ENCODE measurements at places on chromosomes 3 and 15.

- DNase-seq = no peak
These were observed 50.5 kb upstream of the PLCL2 start for GRCh38 chr3:16834214-16834613.

GRCh38 chr3:131147534-131147933 is 120.9 kb downstream of the NEK11 start:
- DNase-seq = no peak

DNA sequence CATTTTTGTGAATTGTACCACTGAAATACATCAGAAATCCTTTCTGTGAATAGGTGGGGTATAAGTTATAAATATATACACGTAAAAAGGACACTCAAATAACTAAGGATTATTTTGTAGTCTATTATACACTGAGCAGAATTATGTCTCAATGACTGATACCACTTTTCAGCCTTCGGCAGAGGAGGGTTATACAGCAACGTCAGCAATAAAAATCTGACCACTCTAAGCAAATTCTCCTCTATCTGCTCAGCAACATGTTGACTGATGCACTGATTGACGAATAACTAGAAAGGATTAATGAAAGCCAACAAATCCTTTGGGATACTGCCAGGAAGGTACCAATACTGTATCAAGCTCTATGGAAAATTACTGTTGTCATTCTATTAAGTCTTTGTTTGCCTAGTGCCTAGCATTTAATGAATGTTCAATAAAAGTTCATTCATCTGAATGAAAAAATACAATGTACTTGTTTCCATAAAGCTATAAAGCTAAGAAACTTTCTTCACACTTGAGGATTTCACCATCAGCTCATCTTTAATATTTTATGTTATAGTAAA is 5.2 kb downstream of the ARPP19 start:
- no peak for DNase-seq

GRCh38 chr15:101439285-101439919 is 50.1 kb downstream of the PCSK6 start:
- peak; percentile 99 for DNase-seq
